ENCODE measurements at places on chromosomes 12 and 14.

- no peak for DNase-seq
These were observed 97.9 kb upstream of the USP44 start for GRCh38 chr12:95648990-95649791.

DNA sequence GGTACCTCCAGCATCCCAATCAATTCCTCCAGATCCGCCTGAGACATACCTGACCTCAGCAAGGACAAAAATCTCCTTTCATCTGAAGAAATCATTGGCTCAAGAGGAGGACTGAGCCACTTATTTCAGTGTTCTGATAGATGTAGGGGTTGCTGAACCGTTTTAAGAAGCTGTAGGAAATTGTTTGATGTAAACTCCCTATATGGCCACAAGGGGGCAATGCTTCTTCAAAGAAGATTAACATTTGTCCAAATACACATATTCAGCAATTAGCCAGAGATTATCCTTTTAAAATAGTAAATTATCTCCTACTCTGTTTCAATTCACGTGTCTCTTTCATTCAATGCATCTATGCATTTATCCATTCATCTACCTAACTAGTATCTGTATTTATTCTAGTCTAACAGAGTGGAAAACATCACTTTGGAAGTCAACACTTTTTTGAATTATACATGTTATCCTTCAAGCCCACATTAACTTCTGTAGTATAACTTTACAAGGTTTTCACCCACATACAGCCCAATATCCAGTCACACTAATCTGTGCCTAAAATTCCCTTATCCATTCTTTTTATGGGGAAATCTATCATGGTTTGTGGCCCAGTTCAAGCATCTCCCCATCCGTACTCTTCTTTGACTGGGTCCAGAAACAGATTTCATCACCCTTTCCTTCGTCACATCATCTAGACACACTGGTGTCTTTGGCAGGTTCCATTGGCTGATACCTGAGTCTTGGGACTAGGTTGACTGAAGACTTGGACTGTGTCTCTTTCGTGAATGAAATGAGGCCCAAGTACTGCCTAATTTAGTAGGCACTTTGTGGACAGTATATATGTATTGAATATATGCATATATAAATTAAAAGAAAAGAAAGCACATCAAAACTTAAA, 411.0 kb upstream of the OR4E1 start:
- DNase-seq: no peak

DNA sequence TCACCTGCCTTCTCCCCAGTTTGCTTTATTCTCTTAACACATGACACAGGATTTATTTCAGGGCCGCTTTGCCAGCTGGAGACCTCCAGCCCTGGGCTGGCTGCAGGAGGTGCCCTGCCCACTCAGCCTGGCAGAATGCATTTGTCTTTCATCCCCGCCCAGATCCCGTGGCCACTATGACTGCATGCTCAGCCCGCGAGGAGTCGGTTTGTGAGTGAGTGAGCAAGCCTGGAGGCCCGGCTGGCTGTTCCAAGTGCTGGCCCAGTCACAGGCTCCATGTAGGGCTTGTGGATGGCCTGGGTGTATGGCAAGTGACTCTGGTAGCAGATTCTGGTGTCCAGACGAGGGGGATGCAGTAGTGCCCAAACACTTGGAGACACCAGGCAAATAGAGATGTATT, 2.1 kb downstream of the TDP1 start:
- DNase-seq: no peak

DNA sequence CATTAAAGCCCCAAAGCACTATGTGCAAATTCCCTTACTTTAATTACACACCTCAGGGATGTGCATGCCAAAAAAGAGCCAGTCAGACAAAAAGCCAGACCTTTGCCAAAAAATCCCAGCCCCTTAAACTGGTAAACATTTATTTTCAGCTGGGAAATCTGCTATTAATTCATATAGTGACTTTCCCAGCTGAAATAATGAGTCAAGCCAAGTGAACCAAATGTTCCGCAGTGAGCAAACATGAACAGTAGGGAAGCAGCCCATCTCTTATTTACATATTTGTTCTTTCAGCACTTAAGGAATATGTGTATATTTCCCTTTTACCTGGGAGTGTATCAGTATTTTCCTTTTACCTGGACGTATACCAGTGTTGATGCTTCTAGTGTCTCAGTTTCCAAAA, 44.0 kb upstream of the OTX2 start:
- DNase-seq: no peak

- no peak for DNase-seq
These were observed 44.0 kb downstream of the KICS2 start for GRCh38 chr12:64178122-64178521.

GRCh38 chr14:96979611-96980074, 182.5 kb downstream of the VRK1 start:
- no peak for DNase-seq

GRCh38 chr14:82779301-82779700, 1245.6 kb upstream of the SEL1L start:
- no peak for DNase-seq

- no peak for DNase-seq
These were observed 11.7 kb downstream of the RACGAP1 start for GRCh38 chr12:50013361-50014147.

DNA sequence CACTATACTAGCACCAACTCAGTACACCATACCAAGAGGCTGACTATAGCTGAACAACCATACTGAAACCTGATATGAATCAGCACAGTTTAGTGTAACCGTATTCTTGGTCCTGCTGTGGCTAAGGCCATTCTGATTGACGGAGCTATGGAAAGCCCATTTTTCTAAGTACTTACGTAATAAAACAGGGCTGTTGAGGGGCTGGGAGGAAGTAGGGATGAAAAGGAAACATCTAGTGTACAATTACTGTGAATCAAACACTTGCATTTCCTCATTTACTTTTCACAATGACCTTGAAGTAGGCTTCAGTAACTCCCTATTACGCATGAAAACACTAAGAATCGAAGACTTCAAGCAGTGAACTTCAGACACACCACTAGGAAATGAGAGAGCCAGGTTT, 198.2 kb downstream of the BTG1 start:
- no peak for DNase-seq

DNA sequence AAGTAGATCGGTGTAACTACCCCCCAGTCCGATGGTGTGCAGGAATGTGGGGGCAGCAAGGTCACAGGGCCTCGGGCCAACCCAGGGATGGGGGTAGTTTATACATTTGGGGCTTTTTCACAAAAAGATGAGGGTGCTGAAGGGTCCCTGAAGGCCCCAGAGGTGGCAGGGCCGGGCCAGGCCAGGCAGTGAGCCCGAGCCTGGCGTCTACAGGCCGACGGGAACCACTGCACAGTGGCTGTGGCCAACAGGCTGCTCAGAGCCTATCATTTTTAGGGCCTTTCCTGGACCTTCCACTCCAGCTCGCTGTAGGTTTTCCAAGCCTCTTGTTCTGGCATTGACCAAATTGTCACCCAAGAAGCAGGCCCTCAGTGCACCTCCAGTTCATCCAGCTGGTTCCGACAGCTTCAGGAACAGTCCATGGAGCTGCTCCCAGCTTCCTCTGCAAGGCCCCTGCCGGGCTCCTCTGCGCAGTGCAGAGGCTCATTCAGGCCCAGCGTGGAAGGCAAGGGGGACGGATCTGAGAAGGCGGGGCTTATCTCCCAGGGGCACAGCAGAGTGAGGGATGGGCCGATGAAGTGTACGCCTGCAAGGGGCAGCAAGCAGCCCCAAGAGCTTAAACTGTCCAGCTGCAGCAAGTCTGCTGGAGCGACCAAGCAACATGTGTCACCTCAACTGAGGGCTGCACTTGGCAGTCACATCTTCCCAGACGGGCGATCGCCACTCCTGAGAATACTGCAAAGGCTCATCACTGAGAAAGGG, 13.9 kb downstream of the CDCA4 start:
- DNase-seq: no peak

DNA sequence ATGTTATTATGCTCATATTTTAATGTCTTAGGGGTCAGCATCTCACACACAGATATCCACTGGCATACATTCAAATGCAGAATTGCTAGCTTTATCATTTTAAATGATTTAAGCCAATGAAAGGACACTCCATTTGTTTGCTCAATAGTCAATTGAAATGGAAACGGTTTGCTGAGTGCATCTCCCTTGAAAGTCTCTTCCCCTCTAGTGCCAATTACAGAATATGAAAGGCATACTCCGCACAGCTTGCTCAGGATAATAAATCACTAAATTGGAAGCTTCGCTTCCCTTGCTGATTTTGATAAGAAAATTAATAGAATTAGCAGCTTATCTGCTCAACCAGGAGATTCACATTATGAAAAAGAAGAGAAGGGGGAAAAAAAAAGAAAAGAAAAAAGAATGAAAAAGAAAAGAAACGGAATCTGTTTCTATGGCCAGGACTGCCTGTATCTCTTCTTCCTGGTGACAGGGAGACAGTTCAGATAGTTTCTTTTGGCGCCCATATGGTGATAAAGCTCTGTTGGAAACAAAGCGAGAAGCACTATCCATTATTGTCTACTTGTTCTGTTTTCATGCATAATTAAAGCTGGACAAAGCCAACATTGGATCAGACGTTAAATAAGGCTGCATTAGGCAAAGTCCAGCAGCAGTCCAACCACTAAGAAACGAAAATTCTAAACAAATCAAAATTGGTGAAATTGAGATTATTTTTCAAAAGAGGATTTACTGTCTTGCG, 225.0 kb downstream of the GXYLT1 start:
- no peak for DNase-seq

DNA sequence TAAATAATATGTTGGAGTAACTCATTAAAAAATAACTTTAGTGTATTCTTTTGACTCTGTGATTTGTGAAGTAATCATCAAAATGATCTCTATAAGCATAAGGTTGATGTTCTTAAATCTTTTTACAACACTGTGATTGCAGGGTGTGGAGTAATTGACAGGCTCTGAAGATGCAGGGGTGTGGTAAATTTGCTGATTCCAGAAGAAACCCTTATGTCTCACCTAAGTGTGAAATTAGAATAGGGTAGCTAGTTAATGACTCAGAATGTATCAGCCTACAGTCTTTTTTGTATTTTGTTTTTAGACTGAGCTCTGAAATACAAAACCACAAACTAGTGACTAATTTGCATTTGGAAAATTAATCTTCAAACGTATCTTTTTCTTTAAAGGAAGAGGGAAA, 5.9 kb downstream of the PRPF39 start:
- DNase-seq: no peak

GRCh38 chr12:102343361-102344121, 136.8 kb downstream of the IGF1 start:
- no peak for DNase-seq

DNA sequence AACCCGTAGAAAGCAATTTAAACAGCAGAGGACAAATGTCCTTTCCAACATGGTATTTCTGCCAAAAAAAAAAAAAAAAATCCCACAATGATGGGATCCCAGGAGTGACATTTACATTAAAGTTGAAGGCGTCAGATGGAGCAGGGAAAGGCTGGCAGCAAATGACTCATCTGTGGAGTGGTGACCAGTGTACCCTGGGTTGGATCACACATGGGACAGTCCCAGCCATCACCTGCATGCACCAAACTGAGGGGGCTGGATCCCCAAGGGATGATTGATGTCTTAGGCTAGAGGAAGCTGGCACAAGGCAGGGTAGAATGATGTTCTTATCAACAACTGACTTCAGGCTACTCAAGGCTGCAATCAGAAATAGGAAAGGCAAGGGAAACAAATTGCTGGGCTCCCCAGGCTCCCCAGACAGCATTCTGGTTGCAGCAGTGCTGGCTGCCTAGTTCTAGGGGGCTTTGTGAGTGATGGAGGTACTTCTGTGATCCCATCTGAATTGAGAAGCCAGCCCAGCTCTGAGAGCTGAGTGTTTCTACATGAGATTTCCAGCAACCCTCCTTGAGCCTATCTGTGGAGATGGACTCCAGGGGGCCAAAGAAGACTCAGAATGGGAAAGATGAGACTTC, 117.9 kb downstream of the DPF3 start:
- DNase-seq: no peak

GRCh38 chr12:6367065-6367968, 8.0 kb downstream of the SCNN1A start:
- peak; percentile 45 for DNase-seq

DNA sequence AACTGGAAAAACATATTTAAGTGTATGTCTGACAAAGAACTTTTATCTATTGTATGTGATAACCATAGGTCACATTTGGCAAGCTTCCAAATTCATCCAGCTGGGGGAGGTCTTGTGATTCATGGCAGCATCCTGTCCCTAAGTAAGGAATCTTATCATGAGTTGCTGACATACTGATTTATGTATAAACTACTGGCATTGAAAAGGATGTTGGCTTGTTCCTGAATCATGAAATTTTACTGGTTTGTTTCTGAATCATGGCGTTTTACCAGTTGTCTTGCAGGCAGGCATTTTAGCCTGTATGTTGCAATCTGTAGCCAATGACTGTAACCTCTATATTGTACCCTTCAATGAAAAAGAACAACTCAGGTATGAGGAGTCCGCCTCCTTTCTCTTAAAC, 244.8 kb downstream of the IPO8 start:
- DNase-seq: no peak

- peak; percentile 36 for DNase-seq
These were observed 42.1 kb downstream of the ELK3 start for GRCh38 chr12:96236221-96236822.

GRCh38 chr14:68722968-68723566, 69.8 kb downstream of the ZFP36L1 start:
- no peak for DNase-seq

- no peak for DNase-seq
These were observed 28.5 kb downstream of the PAWR start for GRCh38 chr12:79662046-79662811.

GRCh38 chr12:56449622-56449984, 377 bp upstream of the TIMELESS start:
- no peak for DNase-seq

DNA sequence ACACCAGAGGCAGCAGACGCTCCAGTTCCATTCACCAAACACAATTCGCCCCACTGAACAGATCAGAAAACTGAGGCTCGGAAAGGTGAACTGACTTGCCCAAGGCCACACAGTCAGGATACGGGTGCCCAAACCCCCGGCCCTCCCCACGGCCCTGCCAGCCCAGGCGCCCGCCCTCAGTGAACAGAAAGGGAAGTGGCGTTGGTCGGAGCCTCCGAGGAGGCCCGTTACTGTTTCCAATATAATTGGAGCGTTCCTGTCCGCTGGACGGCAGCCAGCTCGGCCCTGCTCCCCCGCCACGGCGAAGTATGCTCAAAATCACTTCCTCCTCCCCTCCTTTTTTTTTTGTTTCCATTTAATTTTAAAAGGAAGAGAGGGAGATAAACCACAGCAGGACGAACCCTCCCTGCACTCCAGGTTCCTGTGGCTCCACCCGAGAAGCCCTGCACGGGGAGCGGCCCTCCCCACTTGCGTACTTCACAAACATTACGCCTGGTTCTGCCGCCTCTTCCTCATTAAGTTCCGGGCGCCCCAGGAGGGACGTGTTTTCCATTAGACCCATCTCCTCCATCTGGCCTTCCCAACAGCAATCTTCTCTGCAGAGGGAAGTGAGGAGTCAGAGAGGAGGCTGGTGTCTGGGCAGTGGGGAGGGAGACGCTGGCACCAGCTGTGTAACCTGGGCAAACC, 61.1 kb downstream of the NCOR2 start:
- DNase-seq: no peak

- no peak for DNase-seq
These were observed 738.7 kb downstream of the C12orf50 start for GRCh38 chr12:87290505-87290904.

GRCh38 chr14:20469890-20470602, 840 bp downstream of the PNP start:
- peak; percentile 62 for DNase-seq

- DNase-seq: no peak
These were observed 65.3 kb upstream of the RASSF3 start for GRCh38 chr12:64545081-64545382.
